Adrenal gland (tissue), 19 donors: ENCODE measurements at places on chromosomes 12 and 14. TPM values are rescaled to one million over a fixed set of nuclear protein-coding genes. Genes with fewer than 3 reads are reported as not detected.

Gene HOXC11
- not detected for total RNA-seq

- no peak for DNase-seq
- no peaks in the 10 kb centered on the region for H3K36me3 ChIP-seq
- no peak overlapping the region for H3K27ac ChIP-seq
Measured at GRCh38 chr12:106154751-106155273, 16.1 kb upstream of the NUAK1 start.

- H3K27ac ChIP-seq, result peak overlapping the region; percentile 86
- no peaks in the 10 kb centered on the region for H3K36me3 ChIP-seq
- H3K27me3 ChIP-seq, result no peaks in the 10 kb centered on the region
- H3K4me3 ChIP-seq, result no peak overlapping the region
- peak; percentile 93 for DNase-seq
- H3K4me1 ChIP-seq, result peaks cover 44% of the 10 kb centered on the region
Measured at GRCh38 chr14:49999146-49999761, 106.4 kb downstream of the ARF6 start.

- H3K36me3 ChIP-seq, result no peaks in the 10 kb centered on the region
- DNase-seq, result no peak
- no peak overlapping the region for H3K4me3 ChIP-seq
- H3K27ac ChIP-seq, result no peak overlapping the region
- no peaks in the 10 kb centered on the region for H3K27me3 ChIP-seq
- H3K4me1 ChIP-seq, result no peaks in the 10 kb centered on the region
Measured at GRCh38 chr12:74903522-74903921, 306.1 kb downstream of the KCNC2 start.
